MM.1S (cell line): ENCODE measurements at places on chromosomes 6 and 20.
A peak's percentile ranks its signal among the peaks of the same experiment; 100 is the strongest.

DNA sequence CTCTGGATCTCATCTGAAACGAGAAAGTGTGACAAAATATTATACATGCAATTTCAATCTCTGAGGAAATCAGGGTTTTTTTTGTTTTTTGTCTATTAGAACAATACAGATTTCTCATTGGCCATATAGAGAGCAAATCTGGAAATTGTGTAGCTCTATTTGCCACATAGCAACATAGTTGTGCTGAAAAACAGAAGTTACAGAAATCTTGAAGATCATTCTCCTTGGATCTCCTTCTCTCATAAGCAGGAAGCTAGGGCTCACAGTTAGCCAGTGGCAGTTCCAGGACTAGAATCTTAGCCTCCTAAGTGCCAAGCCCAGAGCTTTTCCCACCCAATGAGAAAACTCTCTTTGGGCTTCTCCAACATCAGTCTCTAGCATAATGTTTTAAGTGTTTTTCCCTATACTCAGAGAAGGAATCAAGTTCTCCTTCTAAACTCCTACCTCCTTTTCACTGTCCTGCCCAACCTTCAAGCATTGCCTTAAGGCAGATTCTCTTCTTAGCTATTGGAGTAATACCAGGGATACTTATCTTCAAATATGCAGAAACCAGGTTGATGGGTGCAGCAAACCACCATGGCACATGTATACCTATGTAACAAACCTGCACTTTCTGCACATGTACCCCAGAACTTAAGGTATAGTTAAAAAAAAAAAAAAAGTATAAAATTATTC is 211.6 kb downstream of the ALDH8A1 start:
- no peak for DNase-seq

GRCh38 chr6:150322466-150322871 is 46.3 kb upstream of the IYD start:
- no peak for DNase-seq

GRCh38 chr20:49646126-49646525 is 67.6 kb downstream of the B4GALT5 start:
- DNase-seq = no peak

GRCh38 chr6:158030380-158031300 is 49.0 kb downstream of the SYNJ2 start:
- no peak for DNase-seq

DNA sequence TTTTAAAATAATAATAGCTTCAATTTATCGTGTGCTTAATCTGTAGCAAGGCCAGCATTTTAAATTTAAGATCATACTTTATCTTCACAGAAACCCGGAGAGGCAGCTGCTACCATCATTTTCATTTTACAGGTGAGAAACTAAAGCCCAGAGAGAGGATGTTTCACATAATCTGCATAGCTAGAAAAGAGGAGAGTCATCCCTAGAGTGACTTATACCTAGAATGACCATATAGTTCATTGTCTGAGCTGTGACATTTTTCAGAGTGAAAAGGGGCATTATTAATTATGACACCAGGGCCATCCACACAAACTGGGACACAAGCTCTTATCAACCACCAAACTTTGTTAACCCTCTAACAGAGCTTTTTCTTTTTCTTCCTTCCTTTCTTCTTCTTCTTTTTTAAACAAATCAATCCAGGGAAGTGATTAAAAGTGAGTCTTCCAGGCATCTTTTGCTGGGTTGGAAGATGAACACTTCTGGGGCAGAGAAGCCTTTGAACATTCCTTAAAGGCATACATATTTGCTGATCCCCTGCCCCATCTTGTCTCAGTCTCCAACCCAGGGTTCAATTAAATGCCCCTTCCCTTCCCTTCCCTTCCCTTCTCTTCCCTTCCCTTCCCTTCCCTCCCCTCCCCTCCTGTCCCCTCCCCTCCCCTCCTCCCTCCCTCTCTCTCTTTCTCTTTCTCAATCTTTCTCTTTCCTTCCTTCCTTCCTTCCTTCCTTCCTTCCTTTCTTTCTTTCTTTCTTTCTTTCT is 272.5 kb upstream of the JAG1 start:
- DNase-seq = no peak

GRCh38 chr6:157606516-157606915 is 216.5 kb upstream of the SNX9 start:
- DNase-seq = no peak

DNA sequence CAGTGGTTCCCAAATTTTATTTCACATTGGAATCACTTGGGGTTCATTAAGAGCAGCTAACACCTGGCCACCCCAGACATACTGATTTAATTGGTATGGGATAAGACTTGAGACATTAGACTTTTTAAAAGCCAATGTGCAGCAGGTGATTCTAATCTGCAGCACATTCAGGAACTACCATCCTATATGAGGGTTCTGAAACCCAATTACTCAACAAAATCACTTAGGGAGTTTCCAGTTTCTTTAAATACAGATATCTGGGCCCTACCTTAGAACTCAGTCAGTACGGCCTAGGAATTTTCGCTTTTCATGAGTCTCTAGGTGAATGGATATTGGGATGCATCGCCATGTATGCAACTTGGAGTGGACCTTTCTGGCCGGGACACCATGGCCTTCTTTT is 24.0 kb upstream of the L3MBTL3 start:
- peak; percentile 64 for DNase-seq

- no peak for DNase-seq
These were observed 784.2 kb downstream of the KIF16B start for GRCh38 chr20:15789079-15789478.

- DNase-seq = peak; percentile 7
These were observed 162.7 kb downstream of the GRM4 start for GRCh38 chr6:33983109-33983716.

DNA sequence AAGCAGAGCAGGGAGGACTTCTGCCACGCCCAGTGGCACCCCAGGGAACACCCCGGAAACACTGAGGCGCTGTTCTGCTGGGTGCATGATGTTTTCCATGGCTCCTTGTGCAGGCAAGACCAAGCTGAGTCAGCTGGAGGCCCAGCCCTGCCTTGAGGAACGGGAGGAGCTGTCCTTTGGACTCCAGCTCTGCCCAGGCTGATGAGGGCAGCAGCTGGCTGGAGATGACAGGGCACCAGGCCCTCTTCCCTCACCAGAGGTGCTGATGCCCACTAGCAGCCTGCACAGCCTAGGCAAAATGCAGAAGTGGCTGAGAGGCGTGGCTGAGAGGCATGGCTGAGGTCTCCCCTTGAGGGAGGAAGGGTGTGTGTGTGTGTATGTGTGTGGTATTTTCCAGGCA is 2.4 kb downstream of the C6orf132 start:
- no peak for DNase-seq

DNA sequence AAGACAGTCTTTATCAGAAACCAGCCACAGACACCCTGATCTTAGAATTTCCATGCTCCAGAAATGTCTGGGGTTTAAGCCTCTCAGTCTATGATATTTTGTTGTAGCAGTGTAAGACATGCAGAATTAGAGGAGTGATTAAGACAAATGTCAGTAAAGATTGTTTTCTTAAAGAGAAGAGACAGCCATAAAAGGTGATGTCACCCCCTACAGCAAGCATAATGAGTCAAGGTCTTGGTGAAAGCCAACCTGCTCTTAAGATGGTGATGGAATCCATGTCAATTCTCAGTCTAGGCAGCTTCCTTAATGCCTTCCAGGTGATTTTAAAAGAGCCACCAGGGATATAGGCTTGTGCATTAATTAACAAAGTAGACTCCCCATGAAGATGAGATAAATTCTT is 849.9 kb upstream of the EPHA7 start:
- no peak for DNase-seq

DNA sequence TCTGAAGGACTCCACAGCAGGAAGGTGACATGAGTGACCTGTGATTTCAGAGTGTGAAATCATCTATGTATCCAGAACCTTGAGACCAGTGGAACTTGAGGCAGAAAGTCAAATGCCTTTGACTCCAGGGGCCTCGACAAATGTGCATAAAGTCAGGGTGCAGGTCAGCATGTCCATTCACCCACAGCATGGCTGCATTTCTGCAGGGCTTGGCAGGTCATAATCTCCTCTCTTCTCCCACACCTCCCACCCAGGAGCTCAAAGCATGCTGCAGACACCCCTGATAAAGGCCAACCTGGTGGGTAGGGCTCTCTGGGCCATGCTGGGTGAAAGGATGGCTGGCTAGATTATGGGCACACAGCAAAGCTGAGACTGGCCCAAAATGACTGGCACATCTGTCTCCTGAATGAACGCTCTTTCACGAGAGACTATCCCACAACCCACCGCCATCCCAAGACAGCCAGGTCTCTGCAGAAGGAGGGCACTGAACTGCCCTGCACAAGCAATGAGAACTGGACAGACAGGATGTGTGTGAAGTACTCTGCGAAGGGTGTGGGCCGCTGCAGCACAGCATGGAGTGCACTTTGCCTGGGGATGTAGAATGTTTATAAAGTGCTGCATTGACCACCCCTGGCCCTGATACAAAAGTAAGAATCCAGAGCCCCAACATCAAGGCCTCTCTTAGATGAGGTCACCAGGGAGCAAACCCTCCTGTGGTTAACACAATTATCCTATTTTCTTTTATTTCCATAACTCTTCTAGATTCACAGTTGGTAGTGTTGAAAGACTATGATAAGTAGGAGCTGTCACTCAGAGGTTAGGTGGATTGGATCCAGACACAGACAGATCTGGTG is 78.2 kb upstream of the NXT1 start:
- DNase-seq = no peak

DNA sequence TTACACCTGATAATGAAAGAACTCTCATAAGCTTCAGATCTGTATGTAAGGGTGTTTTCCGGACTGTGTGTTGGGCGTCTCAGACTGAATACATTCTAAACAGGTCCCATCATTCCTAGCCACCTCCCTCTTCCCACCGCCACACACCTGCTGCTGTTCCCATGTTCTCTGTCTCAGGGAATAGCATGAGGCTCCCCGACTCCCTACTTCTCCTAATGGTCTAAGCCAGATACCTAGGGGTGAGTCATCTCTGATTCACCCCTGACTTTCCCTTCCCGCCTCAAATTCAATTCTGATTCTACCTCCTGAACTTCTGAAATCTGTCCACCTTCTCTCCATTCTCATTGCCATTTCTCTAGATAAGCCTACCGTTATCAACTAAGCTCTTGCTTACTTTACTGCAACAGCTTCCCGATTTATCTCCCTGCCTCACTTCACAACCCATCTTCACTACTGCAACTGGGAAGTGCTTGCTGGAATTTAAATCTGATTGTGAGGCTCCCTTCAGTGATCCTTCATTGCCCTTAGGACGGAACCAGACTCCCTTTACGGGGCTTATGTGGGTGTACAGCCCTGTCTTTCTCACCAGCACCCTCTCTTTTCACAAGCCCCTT is 1.6 kb downstream of the TMEM14A start:
- no peak for DNase-seq

DNA sequence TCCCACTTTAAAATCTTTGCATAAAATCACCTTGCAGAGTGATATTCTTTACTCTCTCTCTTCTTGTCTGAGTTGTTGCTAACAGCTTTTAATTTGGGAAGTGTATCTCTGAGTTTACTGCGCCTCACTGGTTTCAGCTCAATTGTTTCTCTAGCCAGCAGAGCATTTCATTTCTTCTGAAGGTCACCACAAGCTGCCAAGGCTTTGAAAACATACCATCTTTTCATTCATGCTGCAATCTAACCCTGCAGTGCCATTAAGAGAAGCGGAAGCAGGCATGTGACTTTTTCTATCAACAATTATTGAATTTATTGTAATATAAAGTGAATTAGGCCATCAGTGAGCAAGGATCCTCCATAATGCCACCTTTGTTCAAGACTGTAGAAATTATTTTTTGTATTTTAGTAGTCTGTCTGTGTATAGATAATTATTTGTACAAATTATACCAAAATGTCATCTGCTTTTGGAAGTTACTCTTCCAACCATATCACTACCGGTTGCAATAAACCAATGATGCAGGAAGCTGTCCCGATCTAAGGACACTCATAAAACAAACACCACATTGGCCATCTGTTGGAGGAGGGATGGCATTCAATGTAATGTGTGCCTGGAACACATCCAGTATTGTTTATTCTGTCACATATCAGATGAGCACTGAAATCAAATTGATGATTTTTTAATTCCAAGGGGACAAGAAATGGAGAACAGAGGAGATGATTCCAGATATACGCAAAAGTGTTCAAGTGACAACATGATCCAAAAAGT is 26.8 kb downstream of the HS3ST5 start:
- DNase-seq = no peak

GRCh38 chr6:53465732-53466131 is 79.2 kb downstream of the GCLC start:
- DNase-seq = no peak

- no peak for DNase-seq
These were observed 3.8 kb upstream of the AFG1L start for GRCh38 chr6:108291091-108291490.

GRCh38 chr20:61828891-61829290 is 236.8 kb downstream of the TAF4 start:
- DNase-seq = no peak

- DNase-seq = peak; percentile 59
These were observed 144.2 kb downstream of the JARID2 start for GRCh38 chr6:15389765-15390723.

GRCh38 chr6:13183415-13184088 is 144.8 kb downstream of the TBC1D7 start:
- no peak for DNase-seq

DNA sequence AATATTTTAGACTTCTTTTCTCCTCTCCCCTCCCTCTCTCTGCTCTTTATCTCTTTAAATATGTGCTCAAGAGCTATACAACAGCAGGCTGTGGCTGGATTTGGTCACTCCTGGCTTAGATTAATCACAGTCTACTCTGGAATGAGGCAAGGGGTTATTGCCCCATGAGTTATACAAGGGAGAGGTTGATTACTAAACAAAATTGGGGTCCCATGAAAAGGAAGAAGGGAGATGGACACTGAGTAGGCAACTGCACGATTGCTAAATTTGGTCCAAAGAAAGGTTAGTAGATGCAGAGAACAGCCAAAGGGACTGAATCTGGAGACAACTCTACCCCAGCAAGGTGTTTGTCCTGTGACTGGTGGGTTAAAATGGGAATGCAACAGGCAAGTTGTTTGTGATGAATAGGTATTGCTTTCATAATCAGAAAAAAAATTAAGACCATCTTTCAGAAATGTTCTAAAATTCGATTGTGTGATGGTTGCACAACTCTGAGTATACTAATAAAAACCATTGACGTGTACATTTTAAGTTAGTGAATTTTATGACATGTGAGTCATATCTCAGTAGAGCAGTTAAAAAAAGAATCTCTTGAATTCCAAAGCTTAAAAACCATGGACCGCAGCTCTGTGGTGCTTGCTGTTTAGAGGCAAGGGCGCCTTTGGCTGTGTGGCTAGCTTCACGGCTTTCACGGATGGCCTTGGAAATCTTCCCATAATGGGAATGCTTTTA is 57.1 kb downstream of the KIZ start:
- DNase-seq = no peak

- DNase-seq = no peak
These were observed 42.2 kb downstream of the ZHX3 start for GRCh38 chr20:41275301-41275731.
